ENCODE measurements at places on chromosomes 11 and 22.
A peak's percentile ranks its signal among the peaks of the same experiment; 100 is the strongest.

- DNase-seq, result peak; percentile 20
Measured at GRCh38 chr11:65116370-65117205, 913 bp downstream of the ZNHIT2 start.

DNA sequence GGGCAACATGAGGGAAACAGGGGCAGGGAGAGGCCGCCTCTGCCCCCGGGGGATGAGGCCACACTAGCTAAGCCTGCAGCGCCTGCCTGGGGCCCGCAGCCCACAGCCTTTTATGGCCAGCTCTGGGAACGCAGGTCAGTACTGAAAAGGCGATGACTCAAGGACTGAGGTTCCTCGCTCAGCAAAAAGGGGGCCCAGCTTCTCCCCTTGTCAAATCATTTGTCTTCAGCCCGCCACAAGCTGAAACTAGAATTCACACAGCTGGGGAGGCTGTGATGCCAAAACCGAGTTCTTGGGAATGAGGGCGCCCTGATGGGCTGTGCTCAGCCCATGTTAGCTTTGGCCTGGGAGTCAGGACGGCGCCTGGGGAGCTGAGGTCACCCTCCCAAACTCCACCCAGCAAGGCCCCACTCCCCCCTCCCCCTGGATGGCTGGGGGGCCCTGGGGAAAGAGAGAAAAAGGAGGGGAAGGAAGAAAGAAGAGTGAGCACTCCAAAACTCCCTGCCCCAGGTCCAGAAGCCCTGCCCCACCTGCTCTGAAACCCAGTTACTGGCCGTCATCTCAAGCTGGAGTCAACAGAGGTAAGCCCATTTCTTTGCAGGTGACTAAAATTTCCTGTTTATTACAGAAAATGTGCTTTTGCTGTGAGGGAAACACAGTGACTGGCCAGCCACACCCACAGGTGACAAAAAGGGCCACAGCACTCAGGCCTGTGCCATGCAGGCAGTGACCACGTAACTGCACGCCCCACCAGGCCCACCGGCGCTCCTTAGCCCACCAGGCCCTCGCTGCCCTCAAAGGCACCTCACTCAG lies 13.7 kb downstream of the EHD1 start:
- DNase-seq, result peak; percentile 94

DNA sequence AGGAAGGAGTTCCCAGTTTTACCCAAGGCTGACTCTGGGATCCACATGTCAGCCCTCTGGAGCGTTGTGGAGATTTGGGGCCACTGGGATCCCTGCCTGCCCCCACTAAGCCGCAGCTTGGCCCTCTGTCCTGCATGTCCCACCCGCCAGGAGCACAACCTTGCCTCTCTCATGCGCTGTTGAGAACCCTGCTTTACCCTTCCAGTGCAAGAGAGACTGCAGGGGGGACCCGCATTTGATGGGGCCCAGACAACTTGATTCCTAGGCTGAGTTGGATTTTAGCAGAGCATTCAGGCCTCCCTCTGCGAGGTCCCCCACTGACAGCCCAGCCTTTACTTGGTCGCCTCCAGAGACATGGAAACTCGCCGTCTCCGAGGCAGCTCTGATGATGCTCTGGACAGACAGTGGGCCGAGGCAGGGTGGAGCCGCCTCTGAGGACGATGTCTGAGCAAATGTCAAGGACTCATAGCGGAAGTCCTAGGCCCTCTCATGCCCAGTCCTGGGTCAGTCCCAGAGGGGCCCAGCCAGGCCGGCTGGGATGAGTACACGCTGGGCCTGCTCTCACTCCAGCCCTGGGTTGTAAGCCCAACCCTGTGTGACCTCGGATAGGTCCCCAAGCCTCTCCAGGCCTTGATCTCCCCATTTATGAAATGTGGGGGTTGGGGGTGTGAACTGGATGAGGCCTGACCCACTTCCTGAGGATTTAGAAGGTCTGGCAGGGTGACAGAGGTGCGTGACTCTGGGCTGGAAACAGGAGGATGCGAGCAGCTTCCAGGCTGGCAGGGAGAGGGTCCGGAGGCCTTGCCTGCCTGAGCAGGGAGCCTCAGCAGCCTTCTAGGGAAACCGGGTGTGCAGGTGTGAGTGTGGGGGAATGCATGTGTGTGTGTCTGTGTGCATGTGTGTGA lies 630 bp downstream of the CD5 start:
- DNase-seq, result no peak

GRCh38 chr11:61891331-61892084 lies at the start of gene FADS3:
Gene FADS3, minus strand, starts transcription at chr11:61891545. Its CDS starts 164 bp downstream, at chr11:61891381.
- DNase-seq, result peak; percentile 86

DNA sequence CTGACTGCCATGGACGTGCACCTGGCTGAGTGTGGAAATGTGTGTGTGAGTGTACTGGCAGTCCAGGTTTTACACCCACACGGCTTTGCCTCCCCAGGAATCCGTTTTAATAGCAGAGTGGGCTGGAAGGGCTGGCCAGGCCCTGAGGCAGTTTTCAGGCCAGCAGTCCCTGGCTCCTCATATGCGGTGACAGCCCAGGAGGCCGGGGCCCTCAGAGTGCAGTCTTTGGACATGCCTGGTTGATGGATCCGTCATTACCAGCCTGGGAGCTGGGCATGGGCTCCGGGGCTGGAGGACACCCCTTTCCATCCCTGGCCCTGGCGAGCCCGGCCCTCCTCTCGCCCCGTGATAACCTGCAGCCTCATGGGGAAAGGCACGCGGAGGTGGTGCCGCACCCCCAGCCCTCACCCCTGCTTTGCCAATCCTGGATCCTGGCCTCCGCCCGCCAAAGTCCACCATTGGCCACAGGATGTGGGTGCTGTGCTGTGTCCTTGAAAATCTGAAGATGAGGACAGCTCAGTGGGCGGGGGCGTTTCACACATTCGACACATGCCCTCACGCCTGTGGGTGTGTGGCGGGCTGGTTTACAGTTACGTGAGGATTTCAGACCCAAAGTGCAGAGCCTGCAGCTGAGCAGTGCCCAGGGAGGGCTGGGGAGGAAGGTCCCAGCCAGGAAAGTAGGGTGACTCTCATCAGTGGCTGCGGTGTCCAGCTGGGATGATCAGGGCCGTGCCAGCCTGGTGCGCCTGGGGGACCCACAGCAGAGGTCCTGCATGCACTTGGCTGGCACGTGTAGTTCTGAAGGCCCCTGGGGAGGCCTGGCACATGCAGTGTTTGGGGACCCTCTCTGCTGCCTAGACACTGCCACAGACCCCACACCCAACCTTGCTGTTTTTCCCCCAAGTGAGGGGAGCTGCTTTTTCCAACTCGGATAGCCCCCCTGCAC lies 55.1 kb downstream of the RTN4R start:
- DNase-seq, result no peak

DNA sequence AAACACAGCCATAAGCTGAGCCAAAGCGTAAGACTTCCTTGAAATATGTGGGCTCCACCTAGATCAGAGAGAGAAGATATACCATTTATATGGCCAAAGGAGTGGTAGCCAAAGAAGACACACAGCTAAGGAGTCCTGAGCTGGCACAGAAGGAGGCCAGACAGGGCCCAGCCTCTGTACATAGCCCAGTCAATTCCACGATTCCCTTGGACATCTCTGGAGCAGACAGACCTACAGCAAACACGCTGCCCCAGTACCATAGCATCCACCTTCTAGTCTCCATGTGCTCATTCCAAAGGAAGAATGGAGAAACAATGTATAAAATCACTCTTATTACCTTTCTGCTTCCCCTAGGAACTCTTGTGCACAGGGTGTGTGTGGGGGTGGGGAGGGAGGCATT lies 102.1 kb upstream of the LDLRAD3 start:
- DNase-seq, result no peak

- DNase-seq, result no peak
Measured at GRCh38 chr11:45210846-45211245, 64.4 kb downstream of the PRDM11 start.

- DNase-seq, result peak; percentile 68
Measured at GRCh38 chr11:96219981-96220623, 122.9 kb downstream of the MAML2 start.

- DNase-seq, result no peak
Measured at GRCh38 chr11:77195071-77195755, 67.2 kb downstream of the MYO7A start.

- DNase-seq, result no peak
Measured at GRCh38 chr11:33258631-33259205, 1.5 kb downstream of the HIPK3 start.

DNA sequence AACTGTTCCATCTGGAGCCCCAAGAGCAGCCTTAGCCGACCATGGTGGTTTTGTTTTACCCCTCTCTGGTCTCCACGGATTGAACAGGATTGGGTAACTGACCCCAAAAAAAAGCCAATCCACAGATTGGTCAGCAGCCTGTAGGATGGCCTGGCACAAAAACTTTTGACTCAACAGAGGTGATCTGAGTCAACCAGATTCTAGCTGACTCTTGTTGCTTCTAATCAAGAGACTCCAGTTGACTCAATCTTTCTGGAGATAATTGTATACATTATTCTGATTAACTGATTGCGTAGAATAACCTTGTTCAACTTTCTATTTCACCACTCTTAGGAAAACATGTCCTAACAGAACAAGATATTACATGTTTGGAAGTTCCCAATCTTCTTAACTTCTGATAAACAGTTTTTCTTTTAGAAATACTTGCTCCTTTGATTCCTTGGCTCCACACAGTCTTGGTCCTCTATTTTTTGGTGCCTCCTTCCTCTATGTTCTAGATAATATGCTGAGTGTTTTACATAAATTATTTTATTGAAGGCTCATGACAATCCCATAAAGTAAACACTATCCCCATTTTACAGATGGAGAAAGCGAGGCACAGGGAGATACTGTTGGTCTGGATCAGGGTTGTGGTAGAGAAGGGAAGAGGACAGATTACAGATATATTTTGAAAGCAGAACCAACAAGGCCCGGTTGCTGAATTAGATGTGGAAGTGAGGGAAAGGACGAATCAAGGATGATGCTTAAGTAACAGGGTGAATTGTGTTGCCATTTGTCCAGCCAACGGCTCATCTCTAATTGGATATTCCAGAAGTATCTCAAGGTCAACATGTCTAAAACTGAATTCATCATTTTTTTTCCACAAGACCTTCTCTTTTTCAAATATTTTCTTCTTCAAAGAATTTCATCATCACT lies 11.5 kb upstream of the ZC3H12C start:
- DNase-seq, result no peak

DNA sequence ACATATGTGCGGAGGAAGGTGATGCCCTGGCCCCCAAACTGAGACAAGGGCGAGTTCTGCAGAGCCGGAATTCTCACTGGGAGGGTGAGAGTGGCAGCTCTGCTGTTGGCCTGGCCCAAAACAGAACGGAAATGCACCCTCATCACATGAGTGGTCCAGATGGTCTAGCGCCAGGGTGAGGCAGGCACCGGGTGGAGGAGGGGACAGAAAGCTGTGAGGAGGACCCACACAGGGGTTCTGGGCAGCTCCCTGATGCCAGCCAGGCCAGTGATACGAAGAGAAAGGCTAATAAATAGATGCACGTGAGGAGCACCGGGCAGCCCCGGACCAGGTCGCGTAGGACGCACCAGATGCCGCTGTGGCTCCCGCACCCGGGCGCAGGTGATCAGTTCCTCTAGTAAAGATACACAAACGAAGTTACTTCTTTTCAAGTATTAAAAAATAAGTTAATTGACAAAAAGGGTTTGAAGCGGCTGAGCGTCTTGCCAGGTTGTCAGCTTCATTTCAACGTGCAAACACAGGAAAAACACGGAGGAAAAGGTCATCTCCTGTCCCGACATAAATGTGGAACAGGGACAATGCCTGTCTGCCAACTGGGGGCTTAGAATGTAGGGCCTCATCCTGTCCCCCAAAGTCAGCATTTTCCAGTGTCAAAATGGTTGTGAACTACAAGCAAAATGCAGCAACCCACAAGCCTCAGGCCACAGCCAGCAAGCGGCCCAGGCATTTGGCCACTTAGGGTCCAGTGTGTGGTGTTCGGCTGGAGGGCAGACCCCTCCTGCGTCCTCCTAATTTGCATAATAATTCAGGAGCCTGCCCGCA lies 15.3 kb upstream of the BID start:
- DNase-seq, result no peak

GRCh38 chr11:125192717-125193415 lies 28.3 kb downstream of the PKNOX2 start:
- DNase-seq, result no peak

DNA sequence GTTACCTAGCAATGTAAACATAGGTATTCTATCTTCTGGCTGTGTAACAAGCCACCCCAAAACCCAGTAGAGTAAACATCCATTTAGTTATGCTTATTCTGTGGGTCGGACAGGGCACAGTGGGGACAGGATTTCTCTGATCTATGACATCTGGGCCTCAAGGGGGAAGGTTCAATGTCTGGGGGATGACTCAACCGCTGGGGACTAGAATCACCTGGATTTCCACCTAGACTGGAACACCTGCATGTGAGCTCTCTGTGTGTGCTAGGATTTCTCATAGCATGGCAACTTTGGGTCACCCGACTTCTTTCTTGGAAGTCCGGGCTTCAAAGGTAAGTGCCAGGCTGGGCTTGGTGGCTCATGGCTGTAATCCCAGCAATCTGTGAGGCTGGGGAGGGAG lies 36.5 kb upstream of the MICAL2 start:
- DNase-seq, result no peak

- peak; percentile 58 for DNase-seq
Measured at GRCh38 chr22:33579448-33580093, 340.7 kb downstream of the LARGE1 start.

- peak; percentile 39 for DNase-seq
Measured at GRCh38 chr22:28207281-28208030, 288.4 kb upstream of the PITPNB start.
